Stimulated activated CD4-positive, alpha-beta T cell treated with anti-CD3 and anti-CD28 coated beads, TNF-alpha, amount 100 ng/mL, for 4 hours (primary cell): ENCODE measurements at places on chromosomes 13 and 19.

GRCh38 chr13:80642641-80643040, 301.7 kb upstream of the SPRY2 start:
- no peak for DNase-seq

GRCh38 chr13:78194904-78195639, 276.4 kb upstream of the EDNRB start:
- no peak for DNase-seq

GRCh38 chr13:64206430-64207225, 2791.0 kb upstream of the PCDH20 start:
- DNase-seq, result no peak

DNA sequence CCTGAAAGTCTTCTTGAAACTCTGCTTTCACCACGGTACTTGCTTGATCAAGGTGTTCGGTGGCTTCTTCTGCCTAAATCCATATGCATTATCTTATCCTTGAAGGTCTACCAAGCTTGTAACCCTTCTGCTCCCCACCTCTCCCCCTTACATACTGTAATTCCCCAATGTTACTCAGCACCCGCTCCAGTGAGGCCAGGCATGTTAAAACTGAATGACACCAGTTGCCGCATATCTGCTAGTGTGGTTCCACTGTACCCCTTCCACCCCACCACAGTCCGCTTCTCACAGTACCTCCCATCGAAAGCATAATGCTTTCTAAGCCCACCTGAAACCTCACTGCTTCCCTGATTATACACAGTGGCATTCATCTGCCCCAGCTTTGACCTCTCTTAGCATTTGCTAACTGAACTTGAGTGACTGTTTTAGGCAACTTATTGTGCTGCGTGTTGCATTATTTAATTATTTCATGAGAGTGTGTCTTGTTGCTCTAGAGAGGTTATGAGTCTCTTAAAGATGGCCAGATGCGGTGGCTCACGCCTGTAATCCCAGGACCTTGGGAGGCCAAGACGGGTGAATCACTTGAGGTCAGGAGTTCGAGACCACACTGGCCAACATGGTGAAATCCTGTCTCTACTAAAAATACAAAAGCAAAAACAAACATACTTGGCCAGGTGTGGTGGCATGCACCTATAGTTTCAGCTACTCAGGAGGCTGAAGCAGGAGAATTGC, 87.6 kb upstream of the MBNL2 start:
- DNase-seq, result no peak

DNA sequence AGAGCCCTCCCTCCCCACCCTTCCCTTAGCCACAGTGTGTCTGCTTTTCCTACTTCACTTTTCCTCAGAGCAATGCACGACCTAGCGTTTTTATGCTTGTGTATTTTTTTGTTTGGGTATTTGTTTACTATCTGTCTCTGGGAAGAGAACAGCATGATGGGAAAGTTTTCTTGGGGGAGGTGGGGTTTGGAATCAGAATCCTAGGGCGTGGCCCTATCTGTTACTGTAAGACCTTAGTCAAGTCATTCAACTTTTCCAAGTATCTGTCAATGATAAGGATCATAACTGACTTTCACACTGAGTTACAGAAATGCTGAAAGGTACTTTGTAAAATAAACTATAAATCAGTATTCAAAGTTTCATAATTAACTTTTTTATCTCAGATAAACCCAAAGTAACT, 146.3 kb upstream of the WASF3 start:
- no peak for DNase-seq

GRCh38 chr13:110327051-110327721, 20.1 kb downstream of the COL4A2 start:
- no peak for DNase-seq

- DNase-seq, result no peak
Measured at GRCh38 chr13:36431204-36432105, 840 bp upstream of the CCNA1 start.

DNA sequence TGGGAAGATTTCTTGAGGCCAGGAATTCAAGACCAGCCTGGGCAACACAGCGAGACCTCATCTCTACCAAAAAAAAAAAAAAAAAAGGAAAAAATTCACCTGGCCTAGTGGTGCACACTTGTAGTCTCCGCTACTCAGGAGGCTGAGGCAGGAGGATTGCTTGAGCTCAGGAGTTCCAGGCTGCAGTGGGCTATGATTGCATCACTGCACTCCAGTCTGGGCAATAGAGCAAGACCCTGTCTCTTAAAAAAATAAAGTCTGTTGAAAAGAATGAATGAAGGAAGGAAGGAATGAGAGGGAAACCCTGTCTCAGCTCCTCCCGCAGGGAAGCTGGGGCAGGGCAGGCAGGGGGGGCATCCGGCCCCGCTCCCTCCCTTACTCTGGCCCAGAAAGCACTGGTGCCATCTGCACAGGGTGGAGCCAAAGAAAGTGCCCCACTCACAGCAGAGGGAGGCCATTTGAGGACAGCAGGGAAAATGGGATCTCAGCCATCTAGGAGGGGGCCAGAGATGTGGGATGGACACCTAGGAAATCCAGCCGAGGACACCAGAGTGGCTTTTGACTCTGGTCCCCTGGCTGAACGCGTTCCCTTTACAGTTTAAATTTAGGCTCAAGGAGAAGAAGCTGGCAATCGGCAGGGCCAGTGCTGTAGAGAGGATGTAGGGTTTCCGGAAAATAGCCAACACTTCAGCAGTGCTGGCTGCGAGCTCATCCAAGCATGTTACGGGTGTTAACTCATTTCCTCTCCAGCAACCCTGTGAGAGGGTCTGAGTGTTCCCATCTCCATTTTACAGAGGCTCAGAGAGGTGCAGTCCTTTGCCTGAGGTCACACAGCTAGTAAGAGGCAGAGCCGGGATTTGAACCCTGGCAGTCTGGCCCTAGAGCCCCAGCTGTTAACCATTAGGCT, 3.6 kb upstream of the HPN start:
- no peak for DNase-seq

DNA sequence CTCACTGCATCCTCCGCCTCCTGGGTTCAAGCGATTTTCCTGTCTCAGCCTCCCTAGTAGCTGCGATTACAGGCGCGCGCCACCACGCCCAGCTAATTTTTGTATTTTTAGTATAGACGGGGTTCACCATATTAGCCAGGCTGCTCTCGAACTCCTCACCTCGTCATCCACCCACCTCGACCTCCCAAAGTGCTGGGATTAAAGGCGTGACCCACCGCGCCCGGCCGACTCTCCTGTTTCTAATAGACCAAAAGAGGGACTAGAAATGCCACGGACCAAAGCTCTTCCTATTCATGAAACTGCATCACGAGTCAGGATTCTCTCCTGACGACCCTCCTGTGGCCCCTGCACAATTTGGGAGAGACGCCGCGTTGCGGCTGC, 563 bp downstream of the ZNF43 start:
- DNase-seq, result no peak

DNA sequence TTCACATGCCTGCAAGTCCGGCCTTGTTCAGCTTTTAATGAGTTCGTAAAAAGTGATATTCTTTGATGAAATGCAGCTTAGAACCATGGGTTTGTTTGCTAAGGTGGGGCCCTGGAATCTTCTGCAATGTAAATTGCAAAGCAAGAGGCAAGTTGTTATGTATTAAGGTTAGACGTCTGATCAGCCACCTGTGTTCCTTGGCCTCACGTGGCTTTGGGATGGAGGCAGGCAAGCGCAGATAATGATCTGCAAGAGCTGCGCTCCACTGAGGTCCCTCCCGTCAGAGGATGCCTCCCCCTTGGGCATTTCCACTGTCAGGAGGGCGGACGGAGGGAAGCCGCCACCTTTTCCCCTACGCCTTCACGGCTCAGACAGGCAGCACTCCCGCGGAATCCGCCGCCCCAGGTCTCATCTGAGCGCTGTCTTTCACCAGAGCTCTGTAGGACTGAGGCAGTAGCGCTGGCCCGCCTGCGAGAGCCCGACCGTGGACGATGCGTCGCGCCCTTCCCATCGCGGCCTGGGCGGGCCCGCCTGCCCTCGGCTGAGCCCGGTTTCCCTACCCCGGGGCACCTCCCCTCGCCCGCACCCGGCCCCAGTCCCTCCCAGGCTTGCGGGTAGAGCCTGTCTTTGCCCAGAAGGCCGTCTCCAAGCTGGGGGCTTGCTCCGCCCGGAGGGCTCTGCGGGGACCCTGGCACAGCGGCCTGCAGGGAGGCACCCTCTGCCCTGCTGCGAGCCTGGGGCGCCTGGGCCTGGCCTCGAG, 110.9 kb downstream of the CRYL1 start:
- DNase-seq, result no peak

GRCh38 chr13:42807866-42808265, 26.5 kb downstream of the FAM216B start:
- no peak for DNase-seq

DNA sequence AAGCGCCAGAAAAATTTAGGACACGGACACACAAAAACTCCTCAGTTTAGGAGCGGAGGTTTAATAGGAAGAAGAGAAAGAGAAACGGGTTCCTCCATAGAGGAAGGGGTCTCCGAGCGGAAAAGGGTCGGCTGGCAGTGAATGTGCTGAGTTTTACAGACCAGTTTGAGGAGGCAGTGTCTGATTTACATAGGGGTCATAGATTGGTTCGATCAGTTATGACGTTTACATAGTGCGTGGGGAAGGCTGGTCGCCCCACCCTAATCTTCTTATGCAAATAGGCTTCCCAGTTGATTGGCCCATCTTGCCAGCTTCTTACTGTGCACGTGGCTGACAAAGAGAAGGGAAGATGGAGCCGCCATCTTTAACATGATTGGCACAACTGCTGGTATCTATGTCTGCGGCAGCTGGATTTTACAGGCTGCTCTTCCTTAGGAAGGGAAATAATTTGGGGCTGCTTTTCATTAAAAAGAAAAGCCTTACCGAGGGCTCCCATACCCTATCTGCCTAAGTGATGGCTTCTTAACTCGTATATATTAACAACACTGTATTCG, 1.2 kb upstream of the ZNF225 start:
- DNase-seq, result no peak

DNA sequence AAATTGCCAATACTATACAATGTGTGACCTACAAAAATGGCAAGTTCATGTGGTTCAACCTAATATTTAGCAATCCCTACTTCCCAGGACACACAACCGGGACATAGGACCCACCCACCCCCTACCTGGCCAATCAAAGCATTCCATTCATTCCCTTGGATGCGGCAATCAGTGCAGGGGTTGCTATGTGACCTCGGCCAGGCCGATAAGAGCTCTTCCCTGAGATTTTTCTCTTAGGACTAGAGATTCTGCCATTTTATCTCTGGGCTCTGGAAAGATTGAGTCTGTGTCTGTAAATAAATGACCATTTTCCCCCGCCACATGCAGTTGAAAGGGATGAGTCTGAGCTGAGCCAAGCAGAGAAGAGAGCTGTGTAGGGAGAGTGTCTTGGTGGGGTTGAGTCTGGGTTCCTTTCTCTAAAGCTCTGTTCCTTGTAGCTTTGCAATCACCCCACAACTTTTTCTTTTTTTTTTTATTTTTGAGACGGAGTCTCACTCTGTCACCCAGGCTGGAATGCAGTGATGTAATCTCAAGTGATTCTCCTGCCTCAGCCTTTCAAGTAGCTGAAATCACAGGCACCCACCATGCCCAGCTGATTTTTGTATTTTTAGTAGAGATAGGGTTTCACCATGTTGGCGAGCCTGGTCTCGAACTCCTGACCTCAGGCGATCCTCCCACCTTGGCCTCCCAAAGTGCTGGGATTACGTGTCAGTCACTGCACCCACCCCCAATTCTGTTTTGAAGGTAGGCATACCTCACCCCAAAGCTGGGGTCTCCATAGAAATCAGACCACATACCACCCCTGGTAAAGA, 7.4 kb downstream of the IFNL1 start:
- no peak for DNase-seq

GRCh38 chr13:99991013-99991827, 9.6 kb downstream of the ZIC2 start:
- DNase-seq, result no peak

DNA sequence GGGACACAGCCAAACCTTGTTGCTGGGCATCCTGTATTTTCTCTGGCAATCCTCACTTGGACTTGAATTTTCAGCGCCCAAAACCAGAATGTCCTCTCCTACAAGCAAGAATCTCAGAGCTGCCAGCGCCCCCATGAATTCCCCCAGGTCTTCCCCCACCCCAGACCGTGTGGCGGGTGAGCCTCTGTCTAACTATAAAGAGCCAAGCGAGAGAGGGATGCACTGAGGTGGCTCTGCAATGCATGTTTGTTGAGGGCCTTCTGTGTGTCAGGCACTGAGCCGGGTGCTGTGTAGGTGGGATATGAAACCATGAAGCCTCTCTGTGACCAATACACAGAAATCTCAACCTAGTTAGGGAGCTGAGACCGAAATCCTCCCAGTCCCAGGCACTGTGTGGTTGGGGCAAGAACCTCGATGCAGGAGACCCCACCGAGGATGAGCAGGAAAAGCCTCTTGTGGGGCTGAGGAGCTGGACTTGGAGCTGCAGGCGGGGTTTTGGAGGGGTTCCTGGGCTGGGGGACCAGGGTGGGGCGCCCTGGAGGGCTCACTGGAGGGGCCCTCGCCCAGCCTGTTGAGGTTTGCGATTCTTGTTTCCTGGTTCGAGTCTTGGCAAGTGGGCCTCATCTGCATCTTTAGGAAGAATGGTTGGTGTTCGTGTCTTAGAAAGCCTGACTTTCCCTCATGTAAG, 12.4 kb upstream of the PROZ start:
- no peak for DNase-seq

DNA sequence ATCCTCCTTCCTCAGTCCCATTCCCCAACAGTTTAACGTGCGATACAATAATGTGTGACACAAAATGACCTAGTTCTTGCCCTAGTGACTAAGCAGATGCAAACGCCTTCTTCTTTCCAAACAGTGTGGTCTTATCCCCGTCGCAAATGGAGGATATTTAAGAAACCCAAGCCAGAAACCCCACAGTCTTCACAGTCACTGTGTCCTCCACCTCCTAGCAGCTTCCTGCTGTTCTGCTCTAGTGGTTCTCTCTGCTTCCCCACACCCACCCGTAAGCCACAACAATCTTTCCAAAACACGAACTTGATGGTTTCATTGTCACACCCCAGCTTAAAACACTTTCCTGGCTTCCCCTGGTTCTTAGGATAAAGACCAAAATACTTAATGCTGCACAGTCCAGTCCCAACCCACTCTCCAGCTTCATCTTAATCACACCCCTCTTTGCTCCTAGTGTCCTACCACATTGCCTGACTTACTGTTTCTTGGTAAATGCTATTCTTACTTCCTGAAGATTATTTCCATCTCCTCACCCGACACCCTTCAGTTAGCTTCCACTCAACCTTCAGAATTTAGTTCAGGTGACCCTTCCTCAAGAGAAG, 32.3 kb downstream of the ITM2B start:
- no peak for DNase-seq

GRCh38 chr19:42121036-42121621, 11.1 kb downstream of the POU2F2 start:
- no peak for DNase-seq

- DNase-seq, result no peak
Measured at GRCh38 chr19:4401769-4402170, 670 bp upstream of the CHAF1A start.

DNA sequence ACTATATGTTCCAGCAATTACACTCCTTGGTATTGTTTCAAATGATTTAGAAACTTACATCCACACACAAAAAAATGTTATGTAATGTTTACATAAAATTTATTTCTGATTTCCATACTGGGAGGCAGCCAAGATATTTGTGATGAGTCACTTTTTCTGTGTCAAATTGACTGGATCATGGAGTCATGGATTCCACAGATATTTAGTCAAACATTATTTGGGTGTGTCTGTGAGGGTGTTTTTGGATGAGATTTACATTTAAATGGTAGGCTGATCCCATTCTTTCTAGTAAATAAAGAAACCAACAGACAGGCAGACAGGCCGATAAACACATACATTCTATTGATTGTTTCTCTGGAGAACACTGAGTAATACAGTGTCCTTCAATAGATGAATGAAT, 562.8 kb downstream of the SLITRK6 start:
- DNase-seq, result no peak
